ENCODE measurements at places on chromosomes 1 and 21.

DNA sequence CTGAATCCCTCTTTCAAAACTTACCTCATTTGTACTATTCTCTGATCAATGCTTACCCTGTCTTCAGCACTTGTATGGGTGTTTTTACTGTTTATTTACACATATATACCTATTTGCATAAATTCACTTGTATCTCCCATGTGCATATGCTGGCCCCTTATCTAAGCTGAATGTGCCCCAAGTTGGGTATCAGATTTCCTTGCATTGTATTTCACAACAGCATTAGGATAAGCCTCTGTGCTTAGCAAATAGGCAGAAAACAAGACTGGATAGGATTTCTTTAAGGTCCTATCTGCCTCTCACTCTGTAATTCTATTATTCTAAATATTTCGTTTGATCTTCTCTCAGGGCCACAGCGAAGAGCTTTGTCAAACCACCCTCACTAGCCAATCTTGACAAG is 45.9 kb upstream of the IPO9 start:
- no peak for DNase-seq

GRCh38 chr1:114113411-114114184 is 40.1 kb downstream of the SYT6 start:
- no peak for DNase-seq

GRCh38 chr1:206705726-206706297 is 21.1 kb downstream of the MAPKAPK2 start:
- DNase-seq, result no peak

- no peak for DNase-seq
Observed at GRCh38 chr1:7634546-7635240, 136.4 kb upstream of the VAMP3 start.

- peak; percentile 81 for DNase-seq
Observed at GRCh38 chr1:117656202-117656641, 50.4 kb downstream of the TENT5C start.

DNA sequence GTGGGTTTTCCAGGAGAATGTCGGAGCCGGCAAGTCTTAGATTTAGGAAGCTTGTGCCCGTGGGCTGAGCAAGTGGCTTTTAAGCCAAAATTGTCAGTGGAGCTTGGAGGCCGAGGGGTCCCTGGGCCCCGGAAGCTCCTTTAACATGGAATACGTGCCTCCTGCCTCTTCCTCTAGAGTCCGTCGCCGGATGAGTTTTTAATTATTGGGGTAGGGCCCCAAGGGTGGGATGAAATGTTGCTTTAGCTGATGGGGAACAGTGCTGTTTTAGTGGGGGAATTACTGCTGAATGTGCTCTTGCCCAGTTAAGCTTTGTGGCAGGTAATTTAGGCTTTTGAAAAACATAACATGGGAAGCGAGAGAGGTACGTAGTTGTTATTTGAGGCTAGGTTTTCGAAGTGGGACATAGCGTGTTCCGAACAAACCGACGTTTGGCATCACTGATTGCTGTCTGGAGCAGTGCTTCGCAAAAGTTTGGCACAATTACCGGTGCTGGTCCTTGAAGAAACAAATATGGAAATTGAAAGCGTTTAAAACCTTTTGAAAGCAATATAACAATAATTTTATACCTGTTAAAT is 786 bp downstream of the RPL5 start:
- DNase-seq, result peak; percentile 16

GRCh38 chr21:15682186-15682895 is 47.4 kb upstream of the USP25 start:
- DNase-seq, result no peak

GRCh38 chr1:60664086-60664625 is 418.2 kb upstream of the NFIA start:
- DNase-seq, result no peak

DNA sequence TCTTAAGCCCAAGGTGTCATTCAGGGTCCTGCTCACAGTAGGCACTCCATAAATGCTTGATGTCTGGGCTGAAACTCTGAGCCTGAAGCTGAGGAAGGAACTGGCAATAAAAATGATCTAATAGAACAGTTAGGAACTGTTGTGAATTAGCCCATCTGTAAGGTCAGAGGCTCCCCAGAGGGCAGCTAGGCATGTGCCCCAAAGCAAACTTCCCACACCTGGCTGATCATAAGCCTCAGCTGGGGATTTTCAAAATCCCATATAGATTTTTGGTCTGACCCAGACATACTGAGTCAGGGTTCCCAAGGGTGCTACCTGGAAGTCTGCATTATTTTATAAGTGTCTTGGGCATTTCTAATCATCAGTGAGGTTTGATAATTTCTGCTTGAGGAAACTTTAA is 309.4 kb upstream of the PROX1 start:
- no peak for DNase-seq

DNA sequence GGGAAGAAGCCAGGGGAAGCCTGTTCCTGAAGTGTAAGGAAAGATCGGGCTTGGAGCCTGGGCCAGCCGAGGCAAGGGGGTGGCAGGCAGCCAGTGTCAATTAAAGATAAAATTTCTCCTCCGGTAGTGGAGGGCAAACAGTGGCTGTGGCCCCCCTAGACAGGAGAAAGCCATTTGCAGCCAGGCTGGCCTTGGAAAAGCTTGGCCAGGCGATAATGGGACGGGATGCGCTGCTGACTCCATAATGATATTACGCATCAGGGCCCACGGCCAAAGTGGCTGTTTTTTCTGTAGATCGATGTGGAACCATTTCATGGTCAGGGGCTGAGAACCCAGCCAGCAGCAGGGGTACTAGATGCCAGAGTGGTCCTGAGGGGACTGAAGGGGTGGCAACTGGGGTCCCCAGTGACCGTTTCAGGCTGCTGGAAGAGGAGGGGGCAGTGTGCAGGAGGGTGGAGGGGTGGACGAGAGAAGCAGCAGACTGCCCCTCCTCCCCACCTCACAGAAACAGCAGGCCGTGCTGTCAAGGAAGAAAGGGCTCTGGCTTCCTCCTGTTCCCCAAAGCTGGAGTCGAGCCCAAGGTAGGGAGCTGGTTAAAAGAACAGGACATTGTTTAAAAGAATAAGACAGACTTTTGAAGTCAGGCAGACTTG is 25.2 kb downstream of the KCNC4 start:
- no peak for DNase-seq

- no peak for DNase-seq
Observed at GRCh38 chr1:221458447-221459156, 283.3 kb downstream of the DUSP10 start.

- DNase-seq, result no peak
Observed at GRCh38 chr1:161739865-161740566, 9.6 kb upstream of the DUSP12 start.

GRCh38 chr1:218402786-218403120 is 57.6 kb downstream of the TGFB2 start:
- DNase-seq, result no peak

DNA sequence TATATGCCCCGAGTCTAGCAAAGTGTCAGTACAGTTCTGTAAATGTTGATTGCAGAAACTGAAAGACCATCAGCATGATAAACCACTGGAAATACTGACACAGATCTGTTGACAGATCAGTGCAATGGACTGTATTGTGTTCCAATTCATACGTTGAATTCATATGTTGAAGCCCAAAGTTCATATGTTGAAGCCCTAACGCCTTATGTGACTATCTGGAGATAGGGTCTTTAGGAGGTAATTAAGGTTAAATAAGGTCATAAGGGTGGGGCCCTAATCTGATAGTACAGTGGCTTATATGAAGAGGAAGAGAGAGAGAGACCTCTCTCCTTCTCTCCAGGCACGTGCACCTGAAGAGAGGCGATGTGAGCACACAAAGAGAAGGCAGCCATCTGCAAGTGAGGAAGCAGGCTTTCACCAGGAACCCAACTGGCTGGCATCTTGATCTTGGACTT is 144.7 kb downstream of the MRPL39 start:
- no peak for DNase-seq

GRCh38 chr1:110176299-110176956 is 26.1 kb downstream of the SLC6A17 start:
- no peak for DNase-seq

DNA sequence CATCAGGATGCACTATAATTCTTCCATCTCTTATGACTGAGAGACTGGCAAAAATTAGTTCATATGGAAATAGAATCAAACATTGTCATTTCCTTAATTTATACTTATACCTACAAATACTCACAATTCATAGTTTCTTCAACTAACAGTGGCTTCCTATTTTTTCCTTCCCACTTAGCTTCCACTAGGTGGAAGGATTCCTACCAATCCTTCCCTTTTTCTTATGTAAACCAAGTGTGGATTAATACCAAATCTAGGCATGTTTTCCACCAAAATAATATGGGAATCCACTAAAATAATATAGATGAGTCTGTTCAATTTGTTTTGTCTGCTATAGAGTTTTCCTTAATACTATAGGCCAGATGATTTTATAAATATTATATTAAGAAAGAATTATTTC is 1537.1 kb downstream of the PLA2G4A start:
- no peak for DNase-seq

GRCh38 chr1:181739214-181739613 is 255.9 kb downstream of the CACNA1E start:
- no peak for DNase-seq

GRCh38 chr21:42843056-42843455 is 36.3 kb downstream of the WDR4 start:
- no peak for DNase-seq

GRCh38 chr1:10989095-10989494 is 23.4 kb upstream of the TARDBP start:
- DNase-seq, result no peak
